ENCODE measurements at places on chromosomes 7 and 10. TPM values are rescaled to one million over a fixed set of nuclear protein-coding genes. Genes with fewer than 3 reads are reported as not detected.

GRCh38 chr10:132804785-132805426 is 19.0 kb upstream of the NKX6-2 start:
- DNase-seq = no peak

DNA sequence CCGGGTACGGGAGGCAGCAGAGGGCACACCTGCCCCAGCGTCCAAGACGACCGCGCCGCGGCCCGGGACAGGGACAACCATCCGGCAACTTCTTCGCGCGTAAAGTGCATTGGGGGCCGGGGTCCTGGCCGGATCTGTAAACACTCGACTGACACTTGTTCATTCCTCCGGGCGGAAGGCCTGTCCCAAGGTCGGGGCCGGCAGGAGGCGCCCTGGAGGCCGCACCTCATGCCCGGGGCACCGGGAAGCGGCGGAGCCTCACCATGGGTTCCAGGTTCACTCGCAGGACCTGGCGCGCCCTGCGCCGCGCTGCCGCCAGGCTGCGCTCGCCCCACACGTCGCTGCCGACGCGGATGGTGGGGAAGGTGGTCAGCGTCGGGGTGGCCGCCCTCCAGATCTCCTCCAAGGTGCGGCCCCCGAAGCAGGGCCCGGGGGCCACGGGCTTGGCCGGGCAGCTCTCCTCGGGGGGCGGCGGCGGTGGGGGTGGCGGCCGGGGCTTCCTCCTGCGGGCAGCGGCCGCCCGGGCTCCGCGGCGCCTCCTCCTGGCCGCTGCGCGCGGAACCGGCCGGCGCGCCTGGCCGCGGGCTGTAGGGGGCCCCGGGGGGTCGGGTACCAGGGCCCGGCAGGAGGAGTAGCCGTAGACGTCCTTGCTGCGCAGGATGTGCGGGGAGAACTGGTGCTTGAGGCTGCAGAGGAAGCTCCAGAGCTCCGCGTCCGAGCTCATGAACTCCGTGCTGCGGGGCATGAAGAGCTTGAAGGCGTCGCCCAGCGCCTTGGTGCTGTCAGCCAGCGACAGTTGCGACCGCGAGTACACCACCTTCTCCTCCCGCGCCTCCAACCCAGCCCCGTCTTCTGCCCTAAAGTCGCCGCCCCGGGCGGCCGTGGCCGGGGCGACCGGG is 746 bp downstream of the CCDC71L start:
- DNase-seq = peak; percentile 52

GRCh38 chr10:125991392-125991791 is 95.0 kb downstream of the FANK1 start:
- DNase-seq = no peak

DNA sequence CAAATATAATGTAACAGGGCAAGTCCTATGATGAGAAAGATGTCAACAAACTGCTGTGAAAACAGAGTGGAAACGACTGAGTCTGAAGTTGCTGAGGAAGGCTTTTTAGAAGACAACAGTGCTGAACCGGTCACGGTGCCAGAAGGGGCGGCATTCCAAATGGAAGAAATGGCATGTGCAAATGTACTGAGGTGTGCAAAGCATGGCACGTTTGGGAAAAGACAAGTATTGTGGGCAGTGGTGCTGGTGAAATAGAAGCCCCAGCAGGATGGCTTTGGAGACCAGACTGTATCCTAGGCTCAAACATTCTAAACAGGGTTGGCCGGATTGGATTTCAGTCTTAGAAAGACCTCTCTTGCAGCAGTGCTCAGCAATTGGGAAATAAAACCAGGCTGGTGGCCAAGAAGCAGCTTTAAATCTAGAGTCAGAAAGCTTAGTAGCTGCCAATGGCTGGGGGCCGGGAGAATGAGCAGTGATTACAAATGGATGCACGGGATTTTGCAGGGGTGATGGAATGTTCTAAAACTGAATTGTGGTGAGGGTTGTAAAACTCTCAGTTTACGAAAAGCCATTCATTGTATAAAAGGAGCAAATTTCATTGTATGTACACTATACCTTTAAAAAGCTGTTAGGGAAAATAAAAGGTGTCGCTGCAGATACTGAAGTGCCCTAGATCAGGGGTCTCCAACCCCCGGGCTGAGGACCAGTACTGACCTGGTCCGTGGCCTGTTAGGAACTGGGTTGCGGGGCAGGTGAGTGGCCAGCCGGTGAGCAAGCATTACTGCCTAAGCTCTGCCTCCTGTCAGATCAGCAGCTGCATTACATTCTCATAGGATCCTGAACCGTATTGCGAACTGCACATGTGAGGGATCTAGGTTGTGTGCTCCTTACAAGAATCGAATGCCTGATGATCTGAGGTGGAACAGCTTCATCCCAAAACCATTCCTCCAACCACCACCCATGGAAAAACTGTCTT is 141.6 kb downstream of the HIBADH start:
- peak; percentile 19 for DNase-seq

- no peak for DNase-seq
Observed at GRCh38 chr7:4247106-4247876, 434.8 kb upstream of the FOXK1 start.

DNA sequence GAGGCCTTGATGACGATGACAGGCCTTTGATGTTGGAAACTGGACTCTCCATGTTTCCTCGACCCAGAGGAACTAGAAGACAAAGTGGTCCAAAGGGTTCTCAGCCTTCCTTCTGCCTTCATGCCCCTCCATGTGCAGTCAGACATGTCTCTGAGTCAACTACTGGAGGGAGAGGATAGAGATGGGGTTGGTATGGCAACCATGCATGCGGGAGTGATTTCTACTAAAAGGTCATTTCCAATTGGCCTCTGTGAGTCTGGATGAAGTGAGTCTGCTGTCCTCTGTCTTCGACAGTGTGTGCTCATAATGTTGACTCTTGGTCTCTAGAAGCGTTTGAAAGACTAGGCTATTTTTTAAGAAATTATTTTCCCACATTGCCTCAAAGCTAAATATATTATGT is 29.2 kb downstream of the STK17A start:
- no peak for DNase-seq

GRCh38 chr7:1555813-1556543 is at the start of gene TMEM184A:
TMEM184A (minus strand) TSS chr7:1556205; CDS start chr7:1555484, 721 bp downstream.
- DNase-seq = no peak

DNA sequence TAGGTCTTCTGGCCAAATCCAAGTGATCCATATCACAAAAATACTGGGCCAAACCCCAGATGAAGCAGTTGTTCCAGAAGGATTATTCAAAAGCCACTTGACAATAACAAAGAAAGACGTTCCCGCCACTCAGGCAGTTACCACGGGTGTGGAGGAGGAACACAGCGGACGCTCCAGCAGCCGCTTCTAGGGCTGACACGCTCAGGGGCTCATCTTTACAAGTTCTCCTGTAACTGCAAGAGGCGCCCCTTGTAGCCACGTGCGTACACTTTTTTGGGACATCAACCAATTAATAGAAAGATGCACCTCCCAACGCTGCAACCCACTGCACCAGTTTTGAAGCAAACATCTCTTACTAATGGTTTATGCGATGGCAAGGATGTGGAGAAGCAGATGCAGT is 159.4 kb downstream of the GRID1 start:
- DNase-seq = no peak

DNA sequence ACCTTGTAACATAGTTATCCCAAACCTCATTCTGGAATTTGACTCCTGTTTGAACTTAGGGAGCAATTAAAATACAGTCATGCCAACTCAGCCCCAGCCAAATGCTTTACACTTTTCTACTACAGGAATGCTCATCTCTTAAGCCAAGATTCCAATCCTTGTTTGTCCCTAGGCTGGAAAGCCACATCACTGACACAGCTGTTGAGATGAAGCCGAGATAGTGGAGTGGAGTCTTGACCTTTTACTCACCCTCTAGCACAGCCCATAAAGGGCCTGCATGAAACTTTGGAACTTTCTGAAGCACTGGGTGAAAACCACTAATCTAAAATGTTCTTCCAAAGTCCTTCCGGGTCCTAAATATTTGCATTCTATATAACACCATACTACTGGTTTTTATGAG is 247.3 kb downstream of the ETV1 start:
- no peak for DNase-seq

DNA sequence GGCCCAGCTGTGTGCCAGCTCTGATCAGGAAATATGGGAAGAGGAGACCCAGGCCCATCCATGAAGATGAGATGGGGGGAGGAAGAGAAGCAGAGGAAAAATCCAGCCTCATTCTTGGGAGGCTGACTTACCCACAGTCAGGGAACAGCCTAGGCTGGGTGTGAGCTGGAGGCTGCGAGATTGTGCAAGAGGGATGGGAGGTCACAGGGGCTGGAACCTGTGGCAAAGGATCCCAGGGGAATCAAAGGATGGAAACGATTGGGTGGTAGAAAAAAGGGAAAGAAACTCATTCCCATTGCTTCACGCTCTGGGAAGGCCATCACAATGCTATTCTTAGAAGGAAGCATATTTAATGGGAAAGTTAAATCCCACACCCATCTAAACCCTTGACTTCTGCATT is 26.7 kb upstream of the CRHR2 start:
- DNase-seq = peak; percentile 62

GRCh38 chr10:11822809-11823121 is 391 bp upstream of the PROSER2 start:
- no peak for DNase-seq

DNA sequence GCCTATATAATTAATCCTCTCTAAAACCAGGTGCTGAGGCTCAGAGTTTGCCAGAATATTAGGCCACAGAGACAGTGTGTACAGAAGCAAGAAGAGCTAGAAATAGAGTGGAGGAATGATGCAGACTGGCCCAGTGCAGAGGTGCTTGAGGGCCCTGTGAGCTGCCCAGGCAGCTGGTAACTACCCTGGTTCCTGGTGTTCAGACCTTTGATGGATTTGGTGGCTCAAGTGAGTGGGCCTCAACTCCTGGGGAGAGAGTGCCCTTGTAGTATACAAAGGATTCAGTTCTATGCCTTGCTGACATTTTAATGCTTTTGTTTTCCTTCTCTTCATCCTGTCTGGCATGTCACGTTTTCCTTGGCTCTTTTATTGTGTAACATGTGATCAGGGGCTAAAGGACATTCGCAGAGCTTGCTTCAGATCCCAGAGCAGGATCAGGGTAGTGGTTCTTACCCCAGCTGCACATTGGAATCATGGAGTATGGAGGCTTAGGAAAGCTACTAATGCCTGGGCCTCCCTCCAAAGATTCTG is 20.0 kb downstream of the LRRC4 start:
- no peak for DNase-seq

- DNase-seq = no peak
Observed at GRCh38 chr10:21261842-21262294, 263.6 kb downstream of the SKIDA1 start.

DNA sequence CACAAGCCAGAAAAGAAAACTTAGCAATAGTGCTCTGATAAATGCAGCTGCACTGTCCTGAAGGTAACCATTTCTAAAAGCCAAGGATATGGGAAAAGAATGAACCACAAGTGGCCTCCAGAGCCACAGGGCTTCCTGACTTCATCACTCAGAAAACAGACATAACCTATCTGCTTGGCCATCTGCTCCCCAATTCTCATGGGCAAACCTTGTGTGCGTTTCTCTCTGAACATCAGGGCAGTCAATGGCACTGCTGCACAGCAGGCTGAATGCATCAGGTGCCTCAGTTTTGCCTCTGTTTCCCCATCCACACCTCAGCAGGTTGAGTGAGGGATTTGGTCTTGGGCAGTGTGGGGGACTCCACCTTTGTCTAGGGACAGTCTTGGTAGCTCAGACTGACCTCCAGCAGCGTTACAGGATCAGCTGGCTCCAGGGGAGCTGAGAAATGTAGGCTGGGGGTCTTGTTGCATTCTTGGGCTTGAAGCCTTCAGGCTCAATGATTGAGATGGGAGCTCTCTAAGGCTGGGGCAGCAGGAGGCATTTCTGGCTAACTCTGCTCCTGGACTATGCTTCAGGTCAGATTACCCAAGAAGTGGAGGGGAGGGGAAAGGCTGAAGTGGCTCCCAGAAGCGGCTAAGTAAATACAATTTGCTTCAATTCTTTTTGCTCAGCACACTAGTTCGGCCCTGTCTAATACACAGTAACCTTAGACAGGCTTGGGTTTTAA is 23.6 kb upstream of the PDLIM1 start:
- DNase-seq = no peak

- DNase-seq = no peak
Observed at GRCh38 chr10:61318429-61318828, 134.8 kb downstream of the TMEM26 start.

CPA4 gene
- not detected for total RNA-seq

SLC35G1 gene
- total RNA-seq = 2.5 TPM

TRPV6 gene
- total RNA-seq = not detected

GCK gene
- total RNA-seq = not detected

BTBD16 gene
- total RNA-seq = 0.42 TPM

All from tibial nerve (tissue), 4 donors.